Chondrocyte (in vitro differentiated cells): ENCODE measurements at places on chromosomes 2 and 18.

- no peak overlapping the region for H3K4me3 ChIP-seq
- no peaks in the 10 kb centered on the region for H3K27me3 ChIP-seq
- DNase-seq: no peak
These were observed 256.0 kb upstream of the POU3F3 start for GRCh38 chr2:104597942-104598341.

GRCh38 chr2:112229348-112229747, 25.5 kb downstream of the ZC3H8 start:
- peaks cover 15% of the 10 kb centered on the region for H3K4me1 ChIP-seq
- DNase-seq: no peak
- H3K27me3 ChIP-seq: no peaks in the 10 kb centered on the region
- H3K4me3 ChIP-seq: no peak overlapping the region

GRCh38 chr2:96832408-96832753, 11.4 kb downstream of the ANKRD23 start:
- H3K4me1 ChIP-seq: peaks cover 14% of the 10 kb centered on the region
- DNase-seq: no peak
- peak overlapping the region; percentile 49 for H3K27ac ChIP-seq
- H3K27me3 ChIP-seq: no peaks in the 10 kb centered on the region
- no peak overlapping the region for H3K4me3 ChIP-seq

DNA sequence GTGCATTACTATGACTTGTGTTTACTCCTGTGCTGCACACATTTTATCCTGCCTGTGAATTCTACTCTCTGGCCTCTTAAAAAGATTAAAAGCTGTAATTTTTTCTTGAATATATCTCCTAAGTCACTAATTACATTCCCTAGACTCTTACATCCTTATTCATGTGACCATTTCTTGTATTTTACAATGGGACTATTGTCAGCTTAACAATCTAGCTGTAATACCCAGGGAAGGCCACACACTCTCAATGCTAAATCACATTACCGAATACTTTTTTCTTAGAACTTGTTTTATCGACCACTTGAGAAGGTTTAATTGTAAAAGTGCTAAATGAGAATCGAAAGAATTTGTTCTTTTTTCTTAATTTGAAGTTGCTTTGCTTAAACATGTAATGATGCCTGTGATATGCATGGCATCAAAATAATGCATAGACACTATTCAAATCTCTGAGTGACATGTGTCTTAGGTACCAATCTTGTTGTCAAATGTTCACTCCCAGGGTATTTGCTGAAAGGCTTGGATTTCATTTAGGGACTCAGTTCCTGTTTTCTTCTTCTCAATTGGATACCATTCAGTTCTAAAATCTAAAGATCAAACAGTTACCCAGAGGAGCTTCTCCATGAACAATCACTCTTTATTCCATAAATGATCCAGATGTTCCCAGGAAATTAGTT, 498.5 kb downstream of the DPP10 start:
- DNase-seq: no peak
- H3K27me3 ChIP-seq: no peaks in the 10 kb centered on the region
- no peaks in the 10 kb centered on the region for H3K4me1 ChIP-seq
- H3K27ac ChIP-seq: no peak overlapping the region
- H3K4me3 ChIP-seq: no peak overlapping the region

DNA sequence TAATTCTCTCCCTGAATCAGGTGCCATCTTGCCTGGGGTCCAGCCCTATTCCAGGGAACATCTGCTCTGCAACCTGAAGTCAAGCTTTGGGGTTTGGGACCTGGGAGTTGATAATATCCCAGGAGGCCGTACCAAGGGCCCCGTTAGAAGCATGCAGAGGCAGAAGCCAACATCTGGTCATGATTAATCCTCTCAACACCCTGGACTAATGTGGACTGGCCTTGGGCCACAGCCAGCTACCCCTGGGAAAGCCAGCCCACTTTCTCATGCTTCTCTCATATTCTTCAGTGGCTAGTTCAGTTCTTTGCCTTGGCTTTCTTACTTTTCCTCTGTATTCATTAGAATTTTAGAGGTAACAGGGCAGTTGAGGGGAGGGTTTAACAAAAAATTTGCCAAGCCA, 515.6 kb upstream of the NRP2 start:
- H3K36me3 ChIP-seq: peaks cover 2% of the 10 kb centered on the region
- DNase-seq: no peak
- H3K4me3 ChIP-seq: no peak overlapping the region
- H3K27ac ChIP-seq: no peak overlapping the region
- H3K27me3 ChIP-seq: no peaks in the 10 kb centered on the region

GRCh38 chr2:222179592-222179991, 119.2 kb downstream of the PAX3 start:
- H3K4me1 ChIP-seq: no peaks in the 10 kb centered on the region
- H3K36me3 ChIP-seq: no peaks in the 10 kb centered on the region
- DNase-seq: no peak
- H3K27me3 ChIP-seq: peaks cover 11% of the 10 kb centered on the region
- no peak overlapping the region for H3K27ac ChIP-seq

DNA sequence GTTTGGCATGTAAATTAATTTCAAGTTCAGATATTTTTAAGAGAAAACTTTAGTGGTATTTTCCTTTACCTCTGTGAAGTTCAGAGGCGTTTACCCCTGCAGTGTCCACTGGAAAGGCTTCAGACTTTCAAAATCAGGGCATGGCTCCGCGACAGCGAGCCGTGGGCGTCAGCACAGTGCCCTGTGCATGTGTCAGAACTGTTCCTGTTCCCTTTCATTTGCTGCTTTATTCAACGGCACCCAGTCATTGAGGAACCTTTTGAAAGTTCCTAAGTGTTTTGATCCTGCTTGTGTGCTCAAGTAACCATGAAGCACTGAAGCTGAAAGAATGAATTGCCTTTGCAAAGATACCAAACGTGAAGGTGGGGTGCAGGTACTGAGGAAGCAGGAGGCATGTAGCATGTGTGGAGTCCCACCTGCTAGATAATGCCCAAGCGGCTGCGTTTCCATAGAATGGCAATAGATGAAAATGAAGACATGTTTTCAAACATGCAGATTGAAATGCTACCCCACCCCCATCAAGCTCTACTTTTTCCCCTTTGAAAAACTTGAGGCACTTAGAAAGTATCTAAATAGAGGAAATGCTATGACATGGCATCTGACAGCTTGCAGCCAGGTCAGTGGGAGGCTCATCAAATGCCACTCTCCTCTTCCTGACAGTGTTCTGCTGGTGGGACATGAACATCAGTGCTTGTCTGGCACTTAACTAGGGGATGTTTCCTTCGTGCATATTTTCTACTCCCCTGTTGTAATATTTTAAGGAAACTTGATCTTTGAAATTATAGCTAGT, 148.6 kb downstream of the ZNF236 start:
- H3K4me1 ChIP-seq: no peaks in the 10 kb centered on the region
- H3K27ac ChIP-seq: no peak overlapping the region
- no peak overlapping the region for H3K4me3 ChIP-seq

- H3K27ac ChIP-seq: no peak overlapping the region
- DNase-seq: no peak
- no peaks in the 10 kb centered on the region for H3K27me3 ChIP-seq
- no peak overlapping the region for H3K4me3 ChIP-seq
- H3K36me3 ChIP-seq: peaks cover 12% of the 10 kb centered on the region
These were observed 29.3 kb downstream of the BCL2L11 start for GRCh38 chr2:111149882-111150455.

DNA sequence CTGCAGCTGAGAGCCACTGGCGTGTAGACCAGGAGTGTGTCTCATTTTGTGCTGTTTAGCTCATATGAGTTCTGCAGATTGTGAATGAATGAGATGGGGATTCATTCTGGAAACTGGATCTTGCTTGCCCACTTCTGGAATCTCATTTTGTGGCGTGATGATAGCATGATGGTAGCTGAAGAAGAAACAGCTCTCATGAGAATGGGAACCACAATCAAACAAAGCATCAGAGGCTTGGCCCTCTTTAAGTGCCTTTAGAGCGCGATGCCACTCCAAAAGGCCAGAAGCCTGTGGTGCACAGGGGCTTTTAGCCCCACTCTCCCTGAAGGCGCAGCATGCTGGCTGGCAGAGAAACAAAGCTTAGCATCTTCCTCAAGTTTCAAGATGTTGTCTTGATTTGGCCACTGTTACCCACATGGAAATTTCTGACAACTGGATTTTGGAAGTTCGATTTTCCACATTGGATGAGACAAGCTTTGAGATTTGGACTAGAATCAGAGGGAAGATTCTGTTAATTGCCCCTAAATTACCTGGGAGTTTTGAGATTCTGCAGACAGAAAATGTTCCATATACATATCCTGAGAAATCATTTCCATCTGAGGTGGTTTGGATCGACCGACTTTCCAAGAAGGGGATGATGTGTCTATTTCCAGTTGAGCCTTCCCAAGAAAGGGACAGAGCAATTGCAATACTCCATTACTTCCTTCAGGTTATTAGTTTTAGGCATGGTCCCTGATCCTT, 234.5 kb downstream of the VAPA start:
- no peak for DNase-seq
- no peak overlapping the region for H3K4me3 ChIP-seq
- H3K27ac ChIP-seq: no peak overlapping the region

- DNase-seq: no peak
- no peak overlapping the region for H3K27ac ChIP-seq
- H3K4me3 ChIP-seq: no peak overlapping the region
- no peaks in the 10 kb centered on the region for H3K36me3 ChIP-seq
- H3K4me1 ChIP-seq: no peaks in the 10 kb centered on the region
These were observed 36.1 kb downstream of the DHRS9 start for GRCh38 chr2:169105476-169105875.

GRCh38 chr2:37449761-37450296, 105.4 kb downstream of the QPCT start:
- no peaks in the 10 kb centered on the region for H3K27me3 ChIP-seq
- H3K4me3 ChIP-seq: no peak overlapping the region
- H3K4me1 ChIP-seq: peaks cover 22% of the 10 kb centered on the region
- H3K36me3 ChIP-seq: no peaks in the 10 kb centered on the region
- DNase-seq: no peak
- no peak overlapping the region for H3K27ac ChIP-seq

DNA sequence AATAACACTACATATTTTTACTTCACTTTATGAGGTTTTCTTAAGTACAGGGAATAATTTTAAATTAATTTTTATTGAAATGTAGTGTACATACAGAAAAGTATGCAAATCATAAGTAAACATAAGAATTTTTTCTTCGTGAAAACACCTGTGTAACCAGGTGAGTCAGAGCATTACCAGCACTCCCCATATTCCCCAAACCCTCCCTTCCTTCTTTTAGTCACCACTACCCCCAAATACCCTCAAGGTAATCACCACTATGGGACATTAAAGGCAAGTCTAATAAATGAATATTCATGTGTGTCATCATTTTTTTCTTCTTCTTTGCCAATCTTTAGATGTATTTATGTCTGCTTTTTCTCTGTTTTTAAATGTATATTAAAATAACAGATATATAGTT, 139.9 kb upstream of the LTBP1 start:
- no peak overlapping the region for H3K4me3 ChIP-seq
- no peak for DNase-seq
- no peak overlapping the region for H3K27ac ChIP-seq
- H3K36me3 ChIP-seq: peaks cover 5% of the 10 kb centered on the region

DNA sequence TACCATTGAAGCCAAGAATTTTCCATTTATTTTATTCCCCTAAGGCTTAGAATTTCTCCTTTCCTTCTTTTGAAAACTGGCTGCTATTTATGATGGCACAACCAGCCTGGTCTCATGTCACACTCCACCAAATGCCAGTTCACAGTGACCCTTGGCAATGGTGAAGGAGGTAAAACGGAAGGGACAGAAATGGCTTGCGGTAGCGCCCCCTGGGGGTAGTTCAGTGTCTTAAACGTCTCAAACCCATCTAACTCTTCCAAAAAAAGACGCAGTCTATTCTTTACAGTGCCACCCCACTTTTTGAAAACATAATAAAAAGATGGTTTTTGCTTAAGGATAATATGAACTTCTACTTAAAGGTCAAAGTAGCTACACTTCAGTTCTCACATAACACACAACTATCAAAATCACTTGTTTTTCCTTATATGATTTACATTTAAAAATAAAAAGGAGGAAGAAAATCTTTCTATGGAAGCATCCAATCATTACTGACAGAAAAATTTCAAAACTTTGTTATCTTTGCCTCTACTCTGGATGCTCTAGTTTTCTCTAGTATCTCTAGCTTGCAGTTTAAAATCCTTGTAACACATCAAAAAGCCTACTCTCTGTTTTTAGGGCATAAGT, 28.0 kb downstream of the PNO1 start:
- no peak overlapping the region for H3K4me3 ChIP-seq
- H3K27me3 ChIP-seq: no peaks in the 10 kb centered on the region
- no peak overlapping the region for H3K27ac ChIP-seq

DNA sequence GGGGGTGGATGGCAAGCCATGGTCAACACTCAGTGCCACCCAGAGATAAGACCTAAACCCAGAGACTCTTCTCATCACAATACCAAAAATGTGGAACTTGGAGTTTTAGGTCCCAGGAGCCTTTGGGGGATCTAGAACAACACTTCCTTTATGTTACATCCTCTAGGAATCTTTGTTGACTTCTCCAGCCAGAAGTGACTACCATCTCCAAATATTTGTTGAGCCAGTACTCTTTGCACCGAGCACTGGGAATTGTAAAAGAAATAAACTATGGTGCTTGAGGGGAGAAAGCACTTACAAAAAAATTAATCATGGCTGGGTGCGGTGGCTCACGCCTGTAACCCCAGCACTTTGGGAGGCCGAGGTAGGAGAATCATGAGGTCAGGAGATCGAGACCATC, 120.0 kb upstream of the TMEM200C start:
- no peak overlapping the region for H3K4me3 ChIP-seq
- H3K36me3 ChIP-seq: no peaks in the 10 kb centered on the region
- peaks cover 10% of the 10 kb centered on the region for H3K4me1 ChIP-seq
- H3K27ac ChIP-seq: peak overlapping the region; percentile 13
- H3K27me3 ChIP-seq: no peaks in the 10 kb centered on the region

- peaks cover 18% of the 10 kb centered on the region for H3K4me1 ChIP-seq
- H3K27me3 ChIP-seq: no peaks in the 10 kb centered on the region
- peak overlapping the region; percentile 95 for H3K27ac ChIP-seq
- no peaks in the 10 kb centered on the region for H3K36me3 ChIP-seq
- H3K4me3 ChIP-seq: peak overlapping the region; percentile 91
These were observed 901 bp downstream of the ICA1L start for GRCh38 chr2:202870431-202871299.

GRCh38 chr18:78126106-78126505, 853.5 kb upstream of the SALL3 start:
- no peaks in the 10 kb centered on the region for H3K36me3 ChIP-seq
- no peak for DNase-seq
- H3K27ac ChIP-seq: no peak overlapping the region
- H3K4me3 ChIP-seq: no peak overlapping the region

- H3K4me1 ChIP-seq: peaks cover 9% of the 10 kb centered on the region
- no peak for DNase-seq
- H3K4me3 ChIP-seq: no peak overlapping the region
- peaks cover 56% of the 10 kb centered on the region for H3K27me3 ChIP-seq
- H3K27ac ChIP-seq: no peak overlapping the region
These were observed 1.3 kb upstream of the VWA3B start for GRCh38 chr2:98085649-98086048.

DNA sequence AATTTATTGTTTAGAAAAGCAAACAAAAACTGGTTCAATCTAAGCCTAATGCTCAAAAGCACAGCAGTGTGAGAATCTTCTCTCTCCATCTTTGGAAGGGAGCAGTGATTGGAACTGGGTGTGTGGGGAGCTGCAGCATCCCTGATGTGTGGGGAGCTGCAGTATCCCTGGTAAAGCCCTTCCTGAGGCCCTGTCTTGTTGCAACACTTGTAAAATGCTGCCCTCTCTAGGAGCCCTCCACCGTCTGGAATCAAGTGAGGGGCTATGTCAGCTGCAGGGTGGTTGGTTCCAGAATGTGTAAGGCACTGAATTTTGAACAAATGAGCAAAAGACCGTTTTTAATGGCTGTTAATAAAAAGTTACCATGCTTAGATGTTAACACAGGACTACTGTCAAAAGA, 147.7 kb upstream of the RAB12 start:
- no peaks in the 10 kb centered on the region for H3K27me3 ChIP-seq
- no peaks in the 10 kb centered on the region for H3K36me3 ChIP-seq
- DNase-seq: no peak
- no peak overlapping the region for H3K27ac ChIP-seq
- H3K4me1 ChIP-seq: no peaks in the 10 kb centered on the region
